CD8-positive, alpha-beta T cell (primary cell): ENCODE measurements at places on chromosomes 16 and 17.

GRCh38 chr17:46940692-46941404 lies 17.9 kb downstream of the GOSR2 start:
- DNase-seq = peak; percentile 61

GRCh38 chr16:22123146-22123545 lies 30.8 kb downstream of the VWA3A start:
- DNase-seq = no peak

GRCh38 chr16:82146556-82146955 lies 23.5 kb downstream of the MPHOSPH6 start:
- DNase-seq = no peak

DNA sequence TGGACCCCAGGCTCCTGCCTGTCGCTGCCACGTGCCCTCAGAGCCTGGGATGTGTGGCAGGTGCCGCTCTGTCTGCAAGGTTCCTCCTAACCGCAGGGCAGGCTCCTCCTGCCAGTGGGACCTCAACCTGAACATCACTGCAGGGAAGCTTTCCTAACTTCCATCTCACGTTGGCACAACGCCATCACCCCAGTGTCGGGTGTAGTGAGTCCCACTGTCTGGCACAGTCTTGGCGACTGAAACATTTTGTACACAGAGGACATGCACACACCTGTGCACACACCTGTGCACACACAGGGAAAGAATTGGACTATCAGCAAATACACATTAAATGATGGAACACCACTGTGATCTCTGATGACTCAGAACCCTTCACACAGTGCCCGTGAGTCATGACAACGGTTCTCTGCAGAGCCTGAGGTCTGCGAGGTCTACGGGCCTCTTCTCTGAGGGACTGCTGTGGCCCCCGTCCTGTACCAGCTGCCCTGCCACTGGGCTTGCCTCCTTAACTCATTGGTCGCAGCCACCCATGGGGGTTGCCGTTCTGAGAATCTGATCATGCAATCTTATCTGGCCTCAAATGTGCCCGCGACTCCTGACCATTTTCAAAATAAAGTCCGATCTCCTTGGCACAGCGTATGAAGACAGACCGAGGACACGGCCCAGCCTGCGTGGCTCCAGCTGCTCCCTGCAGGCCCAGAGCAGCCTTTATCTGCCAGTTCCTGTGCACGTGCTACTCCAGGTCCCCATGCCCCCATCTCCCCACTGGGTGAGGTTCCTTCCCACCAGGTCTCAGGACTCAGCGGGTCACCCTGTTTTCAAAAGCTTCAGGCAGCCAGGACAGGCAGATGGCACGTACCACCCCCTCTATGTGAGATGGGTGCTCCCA lies 7.6 kb downstream of the CCDC57 start:
- DNase-seq = no peak

DNA sequence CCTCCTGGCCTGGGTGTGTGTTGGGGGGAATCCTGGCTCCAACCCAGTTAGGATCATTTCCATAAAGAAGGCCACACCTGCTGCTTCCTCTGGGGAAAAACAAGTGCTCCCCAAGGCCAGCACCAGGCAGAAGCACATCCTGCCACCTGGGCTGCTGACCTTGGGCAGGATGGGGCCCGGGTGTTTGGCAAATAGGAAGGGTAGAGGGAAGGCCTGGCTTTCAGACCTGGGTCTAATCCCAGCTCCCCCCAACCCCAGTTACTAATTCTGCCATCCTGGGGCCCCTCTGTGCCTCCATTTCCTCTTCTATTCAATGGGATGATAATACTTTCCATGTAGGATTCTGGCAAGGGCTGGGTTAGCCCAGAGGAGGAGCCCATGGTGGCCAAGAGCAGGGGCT lies 3.0 kb upstream of the NLRC5 start:
- DNase-seq = no peak

DNA sequence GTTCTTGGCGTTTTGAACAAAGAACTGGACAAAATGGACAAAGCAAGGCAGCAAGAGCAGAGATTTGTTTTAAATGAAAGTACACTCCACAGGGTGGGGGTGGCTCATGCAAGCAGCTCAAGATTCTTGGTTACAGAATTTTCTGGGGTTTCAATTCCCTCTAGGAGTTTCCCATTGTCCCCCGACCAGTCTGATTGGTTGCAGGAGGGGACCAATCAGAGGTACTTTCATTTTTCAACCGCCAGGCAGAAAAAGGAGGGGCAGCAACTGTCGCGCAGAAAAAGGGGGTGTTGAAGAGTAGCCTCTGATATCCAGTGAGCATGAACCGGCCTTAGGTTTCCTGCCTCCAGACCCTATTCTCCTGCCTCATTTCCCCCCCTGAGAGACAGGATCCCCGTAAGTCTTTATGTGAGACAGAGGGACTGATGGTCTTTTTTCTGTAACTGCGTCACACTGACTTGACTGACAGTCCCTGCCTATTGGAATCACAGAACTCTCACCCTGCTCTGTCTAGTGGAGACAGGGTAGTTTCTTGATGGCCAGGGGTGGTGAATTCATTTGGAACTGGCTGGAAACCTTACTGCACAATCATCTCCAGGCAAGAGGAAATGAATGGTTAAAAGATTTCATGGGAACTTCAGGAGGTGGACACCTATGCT lies 59.4 kb upstream of the ALOX12 start:
- peak; percentile 15 for DNase-seq
